IPS DF 6.9 (cell line): ENCODE measurements at places on chromosomes 6 and 20.

GRCh38 chr6:6395581-6396197, 75.2 kb upstream of the F13A1 start:
- no peak for DNase-seq

DNA sequence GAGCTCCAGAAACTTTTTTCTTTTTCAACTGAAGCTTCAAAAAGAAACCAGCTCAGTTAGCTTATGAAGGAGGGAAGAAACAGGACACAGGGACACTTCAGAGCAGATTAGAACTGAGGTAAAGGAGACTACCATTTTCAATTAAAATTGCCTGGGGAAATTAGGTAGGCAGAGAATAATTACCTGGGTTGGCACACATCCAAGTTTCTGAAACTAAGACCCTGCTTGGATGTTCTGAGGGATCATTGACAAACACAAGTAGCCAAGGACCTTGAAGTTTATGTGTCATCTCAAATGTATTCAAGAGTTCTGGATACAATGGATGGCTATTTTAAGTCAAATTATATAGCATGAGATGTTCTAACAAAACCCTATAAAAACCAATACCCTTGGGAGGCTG, 137.6 kb downstream of the PLCB4 start:
- DNase-seq: no peak

- no peak for DNase-seq
Observed at GRCh38 chr6:100186552-100186951, 192.5 kb upstream of the MCHR2 start.

DNA sequence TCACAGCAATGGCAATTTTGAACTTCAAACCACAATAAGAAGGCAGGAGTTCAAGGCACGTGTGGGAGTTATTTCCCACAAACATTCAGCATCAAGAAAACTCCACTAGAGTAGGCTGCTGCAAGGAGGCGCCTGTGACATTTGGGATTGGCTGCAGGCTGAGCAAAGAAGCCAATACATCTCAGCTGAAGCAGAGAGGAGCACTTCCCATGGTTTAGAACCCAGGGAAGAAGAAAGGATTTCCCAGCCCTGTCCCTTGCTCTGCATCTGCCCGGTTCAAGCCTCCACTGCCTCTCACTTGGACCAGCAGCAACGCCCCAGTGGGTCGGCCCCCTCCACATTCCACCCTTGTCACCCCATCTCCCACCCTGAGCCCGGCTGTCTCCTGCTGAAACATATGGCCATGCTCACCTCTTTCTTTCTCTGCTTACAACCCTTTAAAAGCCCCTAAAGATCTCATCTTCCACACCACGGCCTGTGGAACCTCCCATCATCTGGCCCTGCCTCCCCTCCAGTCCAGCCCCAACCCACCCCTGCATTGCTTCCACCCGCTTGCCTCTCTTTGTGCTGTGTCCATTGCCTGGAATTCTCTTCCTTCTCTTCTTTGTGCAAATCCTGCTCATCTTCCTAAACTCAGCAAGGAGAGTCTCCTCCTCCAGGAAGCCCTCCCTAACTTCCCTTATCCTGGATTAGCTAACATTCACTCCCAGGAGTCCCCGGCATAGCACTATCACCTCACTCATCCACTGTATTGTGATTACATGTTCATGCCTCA, 128.3 kb downstream of the ANKRD60 start:
- no peak for DNase-seq

DNA sequence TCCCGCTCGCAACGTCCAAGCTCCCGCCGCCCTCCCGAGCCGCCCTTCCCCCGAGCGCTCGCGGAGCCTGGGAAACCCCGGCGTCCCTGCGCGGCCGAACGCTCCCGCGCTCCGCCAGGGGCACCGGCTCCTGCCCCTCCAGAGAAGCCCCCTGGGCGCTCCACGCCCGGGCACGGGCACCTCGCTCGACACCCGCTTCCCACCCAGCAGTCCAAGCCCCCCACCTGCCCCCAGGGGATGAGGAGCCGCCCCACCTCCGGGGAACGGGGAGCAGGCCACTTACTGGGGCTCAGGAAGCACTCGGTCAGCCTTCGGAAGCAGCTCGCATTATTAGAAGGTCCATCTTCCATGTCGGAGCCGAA, 1.4 kb downstream of the PDE10A start:
- DNase-seq: no peak

GRCh38 chr6:9494864-9495263, 920.0 kb downstream of the TFAP2A start:
- no peak for DNase-seq

DNA sequence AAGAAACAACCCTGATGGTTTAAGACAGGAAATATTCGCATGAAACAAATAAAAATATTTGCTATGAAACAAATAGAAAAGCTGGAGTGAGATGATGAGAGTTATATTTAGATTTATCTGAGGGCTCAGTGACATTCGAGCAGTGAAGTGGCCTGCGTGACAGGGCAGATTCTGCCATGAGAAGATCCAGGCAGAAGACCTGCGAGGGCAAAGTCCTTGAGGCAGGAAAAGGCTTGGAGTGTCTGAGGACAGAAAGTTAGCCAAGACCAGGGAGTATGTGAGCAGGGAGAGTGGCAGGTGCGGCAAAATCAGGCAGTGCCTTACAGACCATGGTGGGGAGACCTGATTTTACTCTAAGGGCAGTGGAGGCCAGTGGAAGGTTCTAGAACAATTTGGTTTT, 66.9 kb upstream of the RIN2 start:
- DNase-seq: no peak

DNA sequence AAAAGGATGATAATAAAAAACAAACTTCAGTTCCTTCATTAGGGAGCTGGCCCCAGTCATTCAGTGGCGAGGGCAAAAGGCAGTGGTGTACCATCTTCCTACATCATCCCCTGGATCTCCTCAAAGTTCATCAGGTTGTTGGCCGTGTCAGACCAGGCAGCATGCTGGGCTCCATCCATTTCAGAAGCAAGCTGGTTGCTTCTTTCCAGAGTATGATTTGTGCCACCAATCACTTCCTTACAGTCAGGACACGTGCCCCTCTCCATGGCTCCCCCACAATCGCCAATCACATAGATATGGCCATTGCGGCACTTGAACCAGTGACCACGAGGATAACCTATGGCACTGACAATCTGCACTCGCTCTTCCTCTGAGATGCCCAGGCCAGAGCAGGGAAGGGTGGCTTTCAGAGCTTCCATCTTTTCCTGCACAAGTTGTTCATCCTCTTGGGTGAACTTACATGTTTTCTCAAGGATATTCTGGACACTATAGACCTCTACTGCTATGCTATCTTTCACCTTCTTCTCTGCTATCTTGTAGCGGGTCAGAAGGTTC, 28.0 kb downstream of the DDX27 start:
- DNase-seq: no peak

- DNase-seq: no peak
Observed at GRCh38 chr20:59352990-59353389, 52.6 kb downstream of the EDN3 start.

DNA sequence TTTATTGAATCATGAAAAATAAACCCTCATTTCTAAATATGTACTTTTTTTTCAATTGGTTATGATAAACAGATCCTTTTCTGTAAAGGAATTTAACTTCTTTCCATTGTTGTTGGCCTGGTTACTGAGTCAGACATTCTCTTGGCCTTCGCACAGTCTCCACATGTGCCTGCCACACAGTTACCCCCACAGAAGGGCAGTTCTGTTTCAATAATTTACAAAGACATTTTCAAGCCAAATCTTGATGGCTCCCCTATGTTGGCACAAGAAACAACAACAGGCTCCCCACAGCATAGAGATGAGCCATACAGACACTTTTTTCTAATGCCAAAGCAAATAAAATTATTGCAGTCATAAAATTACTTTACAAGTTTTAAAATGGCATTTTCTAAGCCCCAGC, 55.6 kb upstream of the BEND6 start:
- DNase-seq: no peak

- no peak for DNase-seq
Observed at GRCh38 chr6:83132121-83132520, 60.9 kb downstream of the PGM3 start.

DNA sequence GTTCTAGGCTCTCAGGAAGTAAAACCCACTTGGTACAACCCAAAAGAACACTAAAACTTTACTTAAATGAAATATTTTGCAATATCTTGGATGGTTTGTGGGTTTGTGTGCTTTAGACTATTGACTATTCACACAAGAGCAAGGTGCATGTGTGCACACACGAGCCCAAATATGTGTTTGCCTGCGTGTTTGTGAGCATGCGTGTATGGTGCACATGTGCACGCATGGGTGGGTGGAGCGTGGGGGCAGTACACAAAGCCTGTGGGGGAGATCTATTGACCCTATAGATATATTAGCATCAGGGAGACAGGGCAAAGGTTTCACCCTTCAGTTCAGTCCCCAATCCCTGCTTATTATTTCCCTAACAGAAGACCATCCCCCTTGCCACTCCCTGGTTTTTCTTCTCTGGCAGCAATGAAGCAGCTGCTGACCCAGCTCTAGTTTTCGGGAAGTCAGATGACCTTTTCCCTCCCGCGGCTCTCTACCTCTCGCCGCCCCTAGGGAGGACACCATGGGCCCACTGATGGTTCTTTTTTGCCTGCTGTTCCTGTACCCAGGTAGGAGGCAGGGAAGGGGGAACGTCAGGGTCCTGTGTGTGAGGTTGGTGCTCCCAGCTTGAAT, at the start of gene C2:
Gene C2 (plus strand): TSS at position 476 of the 621 bp plus-strand sequence. CDS start 36 bp downstream, at position 512.
- no peak for DNase-seq

DNA sequence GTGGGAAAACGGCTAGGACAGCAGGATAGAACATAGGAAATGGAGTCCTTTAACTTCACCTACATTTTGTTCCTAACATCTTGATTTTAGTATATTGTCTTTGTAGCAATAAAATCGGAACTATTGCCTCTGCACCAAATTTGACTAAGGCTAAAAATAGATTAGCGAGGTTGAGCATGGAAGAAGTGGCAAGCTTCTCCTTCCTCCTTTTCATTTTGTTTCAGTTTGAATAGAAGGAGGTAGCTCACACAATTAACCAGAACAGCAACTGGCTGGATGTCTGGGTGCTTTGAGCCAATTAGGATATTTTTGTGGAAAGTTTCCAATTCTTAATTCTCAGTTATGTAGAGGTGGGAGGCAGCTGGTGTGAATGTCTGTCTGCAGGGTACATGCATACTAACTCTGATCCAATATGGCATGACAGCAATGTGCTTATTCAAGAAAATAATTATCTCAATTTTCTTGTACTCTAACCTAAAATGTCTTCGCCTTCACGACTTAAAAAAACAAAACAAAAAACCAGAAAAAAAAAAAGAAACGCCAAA, 3.1 kb upstream of the HECA start:
- no peak for DNase-seq

DNA sequence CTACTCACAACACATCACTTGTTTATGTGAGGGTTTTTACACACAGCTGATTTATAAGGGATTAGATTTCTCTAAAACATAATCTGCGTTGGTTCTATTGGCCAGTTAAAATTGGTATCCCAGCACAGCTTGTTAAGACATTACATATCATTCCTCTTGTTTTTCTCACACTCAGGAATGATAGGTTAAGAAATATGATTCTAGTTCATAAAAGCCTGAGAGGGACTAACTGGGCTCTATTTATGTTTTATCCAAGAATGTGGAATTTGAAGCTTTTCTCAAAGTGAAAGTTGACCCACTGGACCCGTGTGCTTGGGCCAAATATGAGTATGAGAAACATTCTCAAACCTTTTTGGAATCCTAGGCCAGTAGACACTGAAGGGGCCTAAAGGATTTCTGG, 117.3 kb downstream of the TMEM170B start:
- no peak for DNase-seq
